ENCODE measurements at places on chromosomes 11 and 22.

DNA sequence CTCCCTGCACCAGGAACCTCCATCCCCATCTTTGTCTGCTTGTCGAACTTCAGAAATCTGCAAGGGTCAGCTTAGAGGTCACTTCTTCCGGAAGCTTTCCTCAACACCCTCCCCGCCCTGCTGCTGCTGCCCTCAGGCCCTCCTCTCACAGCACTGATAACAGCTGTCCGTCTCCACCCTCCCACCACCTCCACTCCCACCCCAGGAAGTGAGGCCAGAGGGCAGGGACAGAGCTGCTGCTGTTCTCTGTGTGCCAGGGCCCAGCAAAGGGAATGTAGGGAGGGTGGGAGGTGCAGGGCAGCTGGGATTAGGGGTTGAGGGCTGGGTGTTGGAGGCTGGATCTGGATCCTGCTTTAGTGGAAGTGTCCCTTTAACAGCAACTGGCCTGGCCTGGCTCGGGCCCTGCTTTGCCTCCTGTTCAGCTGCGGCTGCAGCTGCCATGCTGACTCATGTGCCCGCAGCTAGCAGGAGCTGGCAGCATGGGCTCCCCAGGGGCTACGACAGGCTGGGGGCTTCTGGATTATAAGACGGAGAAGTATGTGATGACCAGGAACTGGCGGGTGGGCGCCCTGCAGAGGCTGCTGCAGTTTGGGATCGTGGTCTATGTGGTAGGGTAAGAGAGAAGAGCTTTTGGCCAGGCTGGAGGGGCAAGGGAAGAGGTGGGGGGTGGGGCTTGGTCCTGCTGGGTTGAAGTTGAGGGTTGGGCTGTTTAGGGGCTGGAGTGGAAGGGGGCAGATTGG, at the start of gene P2RX6:
Gene P2RX6, plus strand, starts transcription at position 440 of the 740 bp plus-strand sequence. Its CDS starts 10 bp downstream, at position 450.
- peak; percentile 82 for DNase-seq

DNA sequence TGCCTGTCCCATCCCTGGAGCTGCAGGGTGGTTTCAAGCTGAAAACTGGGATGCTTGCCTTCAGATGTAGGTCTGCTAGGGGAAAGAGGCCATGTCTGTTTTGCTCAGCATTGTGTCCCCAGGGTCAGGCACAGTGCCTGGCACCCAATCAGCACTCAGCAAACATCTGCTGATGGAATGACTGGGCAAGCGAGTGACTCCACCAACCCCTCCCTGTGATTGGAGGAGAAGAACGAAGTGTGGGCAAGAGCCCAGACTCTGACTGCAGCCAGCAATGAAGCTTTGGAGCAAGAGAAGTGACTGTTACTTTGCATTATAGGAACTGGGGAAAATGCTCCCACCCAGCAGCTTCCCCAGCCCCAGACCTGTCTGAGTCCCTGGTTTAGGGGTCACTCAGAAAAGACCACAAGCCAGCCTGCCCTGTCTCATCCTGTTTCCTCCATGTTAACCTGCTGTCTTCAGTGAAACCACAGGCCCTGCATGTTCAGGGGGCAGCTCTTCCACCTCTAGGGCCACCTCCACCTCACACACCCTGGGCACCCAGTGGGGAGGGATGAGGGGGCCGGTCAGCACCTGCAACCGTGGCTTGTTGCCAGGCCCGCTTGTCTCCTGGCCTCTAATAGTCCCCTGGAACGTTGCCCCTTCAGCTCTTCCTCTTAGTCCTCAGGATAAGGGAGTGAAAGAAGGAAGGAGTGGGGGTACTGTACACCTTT, 147.4 kb downstream of the TRIM29 start:
- DNase-seq, result no peak

- DNase-seq, result no peak
Observed at GRCh38 chr11:134330611-134331353, 1.0 kb upstream of the GLB1L2 start.

DNA sequence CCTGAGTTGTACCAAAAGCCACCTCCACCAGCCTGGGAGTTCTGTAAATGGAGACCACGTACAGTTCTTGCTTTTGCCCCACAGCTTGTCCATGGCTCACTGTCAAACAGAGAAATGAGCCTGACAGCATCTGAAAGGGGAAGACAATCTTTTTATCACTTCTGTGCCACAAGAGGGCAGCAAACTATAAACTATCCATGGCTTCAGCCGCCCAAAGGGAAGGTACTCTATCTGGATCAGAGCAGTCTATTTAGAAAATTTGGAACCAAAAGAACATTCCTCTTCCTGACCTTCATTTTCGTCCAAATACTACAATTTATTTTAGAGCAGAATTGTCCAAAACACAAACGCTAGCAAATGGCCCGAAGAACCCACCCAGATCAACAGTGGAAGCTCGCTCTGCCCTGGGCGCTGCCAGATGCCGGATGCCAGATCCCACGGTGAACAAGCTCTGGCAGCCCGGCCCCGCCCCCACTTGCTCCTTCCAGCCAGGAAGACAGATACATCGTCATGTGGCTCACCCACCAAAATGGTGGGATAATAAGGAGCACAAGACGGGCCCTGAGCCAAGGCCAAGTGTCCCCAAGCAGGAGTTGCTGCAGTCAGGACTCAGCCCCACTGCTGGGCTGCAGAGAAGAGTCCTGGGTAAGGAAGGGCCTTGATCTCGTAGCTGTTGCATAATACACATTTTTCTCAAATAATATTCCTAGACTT, 23.9 kb upstream of the SCGB1A1 start:
- DNase-seq, result peak; percentile 80

GRCh38 chr11:42524534-42525227, 787.1 kb upstream of the API5 start:
- peak; percentile 72 for DNase-seq

DNA sequence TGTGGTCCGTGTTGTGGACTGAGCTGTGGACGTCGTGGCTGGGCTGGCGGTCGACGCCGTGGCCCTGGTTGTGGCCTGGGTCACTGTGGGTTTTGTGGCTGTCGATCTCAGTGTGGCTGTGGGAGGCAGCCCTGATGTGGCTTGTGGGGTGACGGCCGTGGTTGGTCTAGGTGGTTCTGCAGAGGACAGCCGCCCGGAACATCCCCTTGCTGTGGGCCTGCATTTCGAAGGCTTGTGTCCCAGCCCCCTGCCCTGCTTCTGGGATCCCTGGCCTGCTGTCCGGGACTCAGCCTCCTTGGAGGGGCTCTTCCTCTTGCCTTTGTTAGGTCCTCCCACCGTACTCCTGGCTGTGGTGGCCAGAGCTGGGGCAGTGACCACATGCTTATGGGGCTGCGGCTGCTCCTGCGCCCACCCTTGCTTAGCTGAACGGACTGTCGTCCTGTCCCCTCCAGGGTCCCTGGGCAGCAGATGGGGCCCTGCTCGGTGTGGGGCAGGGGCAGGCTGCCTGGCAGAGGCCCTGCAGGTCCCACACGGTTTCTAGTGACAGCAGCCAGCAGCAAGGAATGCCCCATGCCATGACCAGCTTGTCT, 17.1 kb downstream of the MUC6 start:
- no peak for DNase-seq

DNA sequence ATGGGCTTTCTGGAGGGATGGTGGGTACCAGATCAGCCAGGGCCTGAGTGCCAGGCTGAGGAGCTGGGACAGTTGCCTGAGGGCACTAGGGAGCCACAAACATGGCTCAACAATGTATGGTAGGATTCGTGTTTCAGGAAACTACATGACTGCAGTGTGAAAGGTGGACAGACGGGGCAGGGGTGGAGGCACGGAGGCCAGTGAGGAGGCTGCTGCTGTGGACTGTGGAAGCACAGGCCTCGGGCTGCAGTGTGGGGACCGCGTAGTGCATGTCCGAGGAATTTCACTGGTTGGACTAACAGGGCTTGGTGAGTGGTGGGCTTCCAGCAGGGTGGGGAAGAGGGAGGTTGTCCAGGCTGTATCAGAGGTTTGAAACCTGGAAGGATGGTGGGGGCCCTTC, 7.8 kb downstream of the P2RY2 start:
- no peak for DNase-seq

DNA sequence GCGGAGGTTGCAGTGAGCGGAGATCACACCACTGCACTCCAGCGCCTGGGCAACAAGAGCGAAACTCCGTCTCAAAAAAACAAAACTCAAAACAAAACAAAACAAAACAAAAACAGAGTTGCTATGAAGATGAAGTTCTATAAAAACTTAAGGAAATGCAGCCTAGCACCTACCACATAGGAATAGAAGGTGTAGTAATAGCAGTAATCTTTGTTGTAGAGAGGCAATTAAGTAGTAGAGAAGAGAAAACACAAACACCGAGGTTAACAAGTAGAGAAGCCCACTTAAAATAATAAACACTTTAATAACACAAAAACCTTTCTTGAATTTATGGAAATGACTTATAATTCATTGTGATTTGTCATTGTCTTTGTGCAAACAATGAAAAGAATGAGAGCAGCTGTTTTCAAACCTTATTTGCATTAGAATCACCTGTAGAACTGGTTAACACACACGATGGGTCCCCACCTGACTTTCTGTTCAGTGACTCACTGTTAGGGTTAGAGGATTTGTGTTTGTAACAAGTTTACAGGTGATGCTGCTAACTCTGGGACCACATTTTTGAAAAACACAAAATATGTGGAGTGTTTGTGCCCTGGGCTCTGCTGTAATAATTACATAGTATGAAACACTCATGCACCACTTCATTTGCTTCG, 43.1 kb downstream of the TYR start:
- no peak for DNase-seq

DNA sequence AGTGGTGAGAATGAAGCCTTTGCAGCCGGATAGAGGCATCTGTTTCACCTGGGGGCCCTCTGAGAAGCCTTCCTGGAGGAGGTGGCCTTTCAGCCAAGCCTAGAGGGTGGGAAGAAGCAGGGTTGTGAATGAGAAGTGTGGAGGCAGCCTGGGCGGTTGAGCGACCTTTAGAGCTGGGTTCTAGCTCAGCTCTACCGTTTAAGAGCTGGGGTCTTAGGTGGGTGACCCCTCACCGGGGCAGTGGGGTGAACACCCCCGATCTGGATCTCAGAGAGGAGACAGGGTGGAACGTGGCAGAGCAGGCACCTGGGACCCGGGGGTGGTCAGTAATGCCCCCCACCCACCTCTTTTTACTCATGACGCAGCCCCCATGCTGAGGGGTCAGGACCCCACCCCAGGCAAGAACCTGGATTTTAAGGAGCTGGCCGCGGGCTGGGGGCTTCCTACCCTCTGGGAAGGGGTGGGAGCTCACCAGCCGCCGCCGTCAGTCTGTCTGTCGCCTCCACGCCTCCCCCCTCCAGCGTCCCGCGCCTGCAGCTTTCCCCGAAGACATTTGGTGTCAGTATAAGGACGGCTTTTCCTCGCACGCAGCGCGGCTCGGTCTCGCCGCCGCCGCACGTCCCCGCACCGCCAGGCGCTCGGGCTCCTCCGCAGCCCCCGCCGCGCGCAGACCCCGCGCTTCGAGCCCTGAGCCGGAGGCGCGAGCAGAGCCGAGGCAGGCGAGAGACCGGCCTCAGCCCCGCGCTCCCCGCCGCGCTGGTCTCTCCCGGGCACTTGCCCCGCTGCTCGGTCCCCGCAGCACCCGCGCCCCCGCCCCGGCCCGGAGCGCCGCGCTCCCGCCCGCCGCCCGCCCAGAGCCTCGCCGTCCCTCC, 13.3 kb upstream of the CACNA1I start:
- peak; percentile 37 for DNase-seq

GRCh38 chr11:1384199-1384970, 5.3 kb upstream of the BRSK2 start:
- DNase-seq, result no peak

GRCh38 chr11:79547256-79547655, 106.4 kb upstream of the TENM4 start:
- DNase-seq, result no peak

DNA sequence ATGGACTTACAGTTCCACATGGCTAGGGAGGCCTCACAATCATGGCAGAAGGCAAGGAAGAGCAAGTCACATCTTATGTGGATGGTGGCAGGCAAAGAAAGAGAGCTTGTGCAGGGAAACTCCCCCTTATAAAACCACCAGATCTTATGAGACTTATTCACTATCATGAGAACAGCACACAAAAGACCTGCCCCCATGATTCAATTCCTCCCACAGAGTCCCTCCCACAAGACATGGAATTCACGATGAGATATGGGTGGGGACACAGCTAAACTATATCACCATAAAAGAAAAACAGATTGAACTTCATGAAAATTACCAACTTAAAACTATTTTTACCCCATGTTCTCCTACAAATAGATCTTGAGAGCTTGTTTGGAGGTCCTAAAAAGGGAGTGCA, 19.6 kb downstream of the ENTHD1 start:
- DNase-seq, result no peak

DNA sequence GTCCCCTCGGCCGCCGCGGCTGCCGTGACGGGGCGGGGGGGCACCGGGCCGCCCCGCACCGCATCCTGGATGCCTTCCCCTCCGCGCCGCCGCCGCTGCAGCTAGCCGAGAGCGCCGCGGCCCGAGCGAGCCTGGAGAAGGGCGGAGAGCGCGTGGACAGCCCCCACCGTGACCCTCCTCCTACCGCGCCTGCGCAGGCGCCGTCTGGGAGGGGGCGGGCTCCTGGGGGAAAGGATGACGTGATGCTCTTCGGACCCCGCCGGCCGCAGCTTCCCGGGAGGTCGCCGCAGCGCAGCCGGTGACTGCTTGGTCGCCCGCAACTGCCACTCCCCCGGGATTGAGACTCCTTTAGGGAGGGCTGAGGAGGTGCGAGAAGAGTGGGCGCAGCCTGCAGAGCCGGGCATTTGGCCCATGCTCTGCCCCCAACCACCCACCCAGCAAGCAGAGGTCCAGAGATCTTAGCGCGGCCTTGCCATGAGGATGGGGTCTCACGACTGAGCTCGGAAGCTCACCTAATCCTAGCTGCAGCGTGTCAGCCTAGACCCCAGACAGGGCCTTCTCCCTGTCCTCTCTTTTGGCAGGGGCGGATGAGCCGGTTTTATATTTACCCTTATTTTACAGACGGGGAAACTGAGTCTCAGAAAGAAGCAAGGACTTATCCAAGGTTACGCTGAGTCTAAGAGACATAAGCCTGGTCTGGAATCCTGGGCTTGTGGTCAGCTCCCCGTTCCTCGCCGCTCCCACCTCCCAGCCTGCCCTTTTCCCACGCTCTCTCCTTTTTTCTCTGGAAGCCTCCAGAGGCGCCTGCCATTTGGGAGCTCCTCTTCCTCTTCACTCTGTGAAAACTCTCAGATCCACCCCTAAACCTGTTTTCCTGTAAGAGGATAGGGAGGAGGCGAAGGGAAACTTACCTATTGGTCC, at the start of gene DENND5A:
Gene DENND5A, minus strand, starts transcription at position 140 of the 921 bp plus-strand sequence. CDS start 281 bp downstream, outside the sequence.
- peak; percentile 91 for DNase-seq

GRCh38 chr11:102637731-102638130, 12.6 kb upstream of the MMP20 start:
- no peak for DNase-seq

- no peak for DNase-seq
Observed at GRCh38 chr11:1484061-1484671, 2.4 kb downstream of the MOB2 start.

All from Caco-2 (cell line).